Iris pigment epithelial cell (primary cell): ENCODE measurements at places on chromosomes 4 and X.

DNA sequence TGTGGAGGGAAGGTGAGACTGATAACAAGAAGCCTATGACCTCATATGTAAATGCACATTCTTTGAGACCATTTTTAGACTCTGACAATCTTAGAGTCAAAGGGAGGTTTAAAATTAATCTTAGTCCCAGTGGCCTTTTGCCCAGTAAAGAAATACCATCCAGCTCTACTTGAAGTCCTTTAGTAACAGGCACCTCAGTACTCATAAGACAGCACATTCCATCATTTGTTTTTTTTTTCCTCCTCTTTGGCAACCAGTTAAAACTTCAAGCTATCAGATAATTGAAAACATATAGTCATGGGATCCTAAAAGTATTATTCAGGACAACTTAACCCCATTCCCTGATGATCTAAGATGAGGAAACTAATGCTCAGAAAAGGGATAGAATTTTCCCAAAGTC lies 4.6 kb downstream of the EDA2R start:
- DNase-seq: peak; percentile 35

DNA sequence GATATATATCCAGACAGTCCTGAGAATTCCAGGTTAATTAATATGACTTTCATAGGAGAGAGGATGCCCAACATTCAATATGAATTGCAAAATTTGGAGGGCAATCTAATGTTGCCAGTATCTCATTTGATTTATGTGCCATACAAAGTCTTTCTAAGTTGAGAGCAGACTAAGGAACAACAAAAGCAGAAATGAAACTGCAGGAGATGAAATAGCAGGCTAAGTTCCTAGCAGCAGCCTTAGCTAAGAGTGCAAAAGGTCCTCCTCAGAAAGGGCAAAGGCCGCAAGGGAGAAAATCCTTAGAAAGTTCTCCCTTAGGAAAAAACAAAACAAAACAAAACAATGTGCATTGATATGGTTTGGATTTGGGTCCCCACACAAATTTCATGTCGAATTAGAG lies 602.9 kb upstream of the HTR2C start:
- DNase-seq: no peak

- DNase-seq: no peak
Measured at GRCh38 chr4:153346031-153346430, 1.5 kb downstream of the MND1 start.

- peak; percentile 80 for DNase-seq
Measured at GRCh38 chr4:186760576-186760975, 36.9 kb upstream of the FAT1 start.

GRCh38 chr4:39510348-39510929 lies 16.8 kb downstream of the UGDH start:
- no peak for DNase-seq
